ENCODE measurements at places on chromosomes 1 and 21. TPM values are rescaled to one million over a fixed set of nuclear protein-coding genes. Genes with fewer than 3 reads are reported as not detected.
A peak's percentile ranks its signal among the peaks of the same experiment; 100 is the strongest.

- H3K27me3 ChIP-seq: no peaks in the 10 kb centered on the region
- H3K27ac ChIP-seq: no peak overlapping the region
- peaks cover 4% of the 10 kb centered on the region for H3K36me3 ChIP-seq
- no peak for DNase-seq
Observed at GRCh38 chr1:174956976-174957375, 42.8 kb upstream of the CACYBP start.

Gene CELSR2
- total RNA-seq: 6.3 TPM

DNA sequence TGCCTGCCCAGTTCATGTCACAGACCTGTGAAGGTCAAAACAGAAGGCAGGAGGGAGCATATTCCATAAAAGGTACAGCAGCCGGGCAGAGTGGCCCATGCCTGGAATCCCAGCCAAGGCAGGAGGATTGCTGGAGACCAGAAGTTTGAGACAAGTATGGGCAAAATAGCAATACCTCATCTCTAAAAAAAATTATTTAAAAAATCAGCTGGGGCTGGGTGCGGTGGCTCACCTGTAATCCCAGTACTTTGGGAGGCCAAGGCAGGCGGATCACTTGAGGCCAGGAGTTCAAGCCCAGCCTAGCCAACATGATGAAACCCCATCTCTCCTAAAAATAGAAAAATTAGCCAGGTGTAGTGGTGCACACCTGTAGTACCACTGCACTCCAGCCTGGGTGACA lies 64.5 kb downstream of the RUNX3 start:
- H3K27me3 ChIP-seq: peaks cover 9% of the 10 kb centered on the region
- H3K4me1 ChIP-seq: peaks cover 2% of the 10 kb centered on the region
- no peak overlapping the region for H3K27ac ChIP-seq
- no peak for DNase-seq

Gene ZYG11A
- 0.09 TPM for total RNA-seq

Gene PTBP2
- total RNA-seq: 18.2 TPM

DNA sequence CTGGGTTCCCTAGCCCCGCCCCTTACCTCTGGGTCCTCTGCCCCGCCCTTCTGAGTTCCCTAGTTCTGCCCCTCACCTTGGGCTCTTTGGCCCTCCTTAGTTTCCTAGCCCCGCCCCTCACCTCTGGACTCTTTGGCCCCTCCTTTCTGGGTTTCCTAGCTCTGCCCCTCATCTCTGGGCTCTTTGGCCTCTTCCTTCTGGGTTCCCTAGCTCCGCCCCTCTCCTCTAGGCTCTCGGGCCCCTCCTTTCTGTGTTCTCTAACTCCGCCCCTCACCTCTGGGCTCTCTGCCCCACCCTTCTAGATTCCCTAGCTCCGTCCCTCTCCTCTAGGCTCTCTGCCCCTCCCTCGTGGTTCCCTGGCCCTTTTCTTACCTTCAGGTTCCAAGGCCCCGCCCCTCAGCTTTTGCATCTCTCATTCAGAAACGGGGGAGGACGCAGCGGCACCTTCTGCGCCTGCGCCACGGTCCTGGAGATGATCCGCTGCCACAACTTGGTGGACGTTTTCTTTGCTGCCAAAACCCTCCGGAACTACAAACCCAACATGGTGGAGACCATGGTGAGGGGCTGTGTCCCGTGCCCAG lies 88.5 kb downstream of the PTPRU start:
- no peaks in the 10 kb centered on the region for H3K4me1 ChIP-seq
- H3K4me3 ChIP-seq: no peak overlapping the region
- DNase-seq: no peak
- no peak overlapping the region for H3K27ac ChIP-seq
- H3K36me3 ChIP-seq: no peaks in the 10 kb centered on the region

GRCh38 chr1:32801096-32801715 lies 16.0 kb downstream of the YARS1 start:
- peak overlapping the region; percentile 58 for H3K27ac ChIP-seq
- peaks cover 54% of the 10 kb centered on the region for H3K36me3 ChIP-seq
- no peaks in the 10 kb centered on the region for H3K27me3 ChIP-seq
- no peak for DNase-seq

DNA sequence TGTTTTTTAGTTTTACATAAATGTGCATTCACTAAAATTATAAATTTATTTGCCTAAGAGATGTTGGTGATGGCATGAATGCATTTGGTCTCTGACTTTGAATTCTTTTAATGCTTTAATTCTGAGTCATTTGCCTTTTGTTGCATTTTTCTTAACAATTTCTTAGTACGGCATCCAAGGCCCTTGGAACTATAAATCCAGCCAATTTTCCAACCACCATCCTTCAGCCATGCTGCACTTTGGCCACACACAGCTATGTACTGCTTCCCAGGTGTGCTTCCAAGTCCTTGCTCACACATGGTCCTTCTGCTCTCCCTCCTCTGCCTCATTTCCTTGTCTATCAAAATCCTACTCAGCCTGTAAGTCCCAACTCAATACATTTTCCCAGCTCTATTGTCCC lies 161.0 kb downstream of the DHRS3 start:
- peak overlapping the region; percentile 86 for H3K27ac ChIP-seq
- H3K4me3 ChIP-seq: peak overlapping the region; percentile 65
- peaks cover 40% of the 10 kb centered on the region for H3K36me3 ChIP-seq
- no peaks in the 10 kb centered on the region for H3K27me3 ChIP-seq
- no peak for DNase-seq

GRCh38 chr1:85118751-85119150 lies 70.5 kb upstream of the MCOLN3 start:
- peaks cover 6% of the 10 kb centered on the region for H3K27me3 ChIP-seq
- DNase-seq: no peak
- H3K36me3 ChIP-seq: no peaks in the 10 kb centered on the region

DNA sequence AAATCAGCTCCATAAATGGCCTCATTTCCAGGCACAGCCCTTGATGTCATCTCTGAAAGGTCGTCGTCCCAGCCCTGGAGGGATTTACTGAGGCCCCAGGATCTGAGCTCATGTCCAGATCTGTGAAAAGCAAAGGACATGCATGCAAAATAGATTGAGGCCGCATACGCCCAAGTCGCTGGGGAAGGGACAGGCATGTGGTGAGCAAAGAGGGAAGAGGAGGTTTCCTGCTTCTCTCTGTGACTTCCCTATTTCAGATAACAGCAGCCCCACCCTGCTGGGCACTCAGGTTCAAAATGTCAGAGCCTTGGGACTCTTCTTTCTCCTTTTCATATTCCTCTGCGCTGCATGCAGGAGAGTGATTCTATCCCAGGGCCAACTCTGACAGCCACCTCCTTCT lies 197.2 kb downstream of the ADSS2 start:
- H3K36me3 ChIP-seq: no peaks in the 10 kb centered on the region
- peaks cover 5% of the 10 kb centered on the region for H3K27me3 ChIP-seq
- H3K4me1 ChIP-seq: peaks cover 3% of the 10 kb centered on the region
- H3K4me3 ChIP-seq: no peak overlapping the region
- DNase-seq: no peak

DNA sequence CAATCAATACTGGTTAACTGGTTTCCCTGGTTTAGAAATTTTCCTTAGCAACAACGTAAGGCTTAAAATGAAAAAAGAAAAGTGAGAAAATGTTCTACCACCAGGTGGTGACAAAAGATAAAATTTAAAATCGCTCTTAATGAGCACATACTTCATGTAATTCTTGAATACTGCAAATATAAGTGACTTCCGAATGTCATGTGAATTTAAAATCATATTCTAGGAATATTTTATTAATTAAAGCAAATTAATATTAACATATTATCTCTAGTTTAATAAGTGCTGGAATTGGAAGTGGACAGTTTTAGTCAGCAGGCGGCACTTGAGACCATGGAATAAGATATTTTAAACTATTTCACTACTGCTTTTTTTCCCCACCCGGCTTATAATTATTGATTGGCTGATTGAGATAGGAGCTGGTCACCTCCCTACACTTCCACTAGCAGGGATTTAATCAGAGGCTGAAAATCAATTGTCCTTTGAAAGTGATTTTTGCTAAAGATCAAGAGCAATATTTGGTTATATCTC lies 5.0 kb upstream of the ADAMTS1 start:
- no peaks in the 10 kb centered on the region for H3K36me3 ChIP-seq
- H3K27me3 ChIP-seq: peaks cover 45% of the 10 kb centered on the region
- H3K4me3 ChIP-seq: no peak overlapping the region
- no peak for DNase-seq
- H3K4me1 ChIP-seq: peaks cover 17% of the 10 kb centered on the region

- H3K36me3 ChIP-seq: no peaks in the 10 kb centered on the region
- no peak for DNase-seq
- H3K4me1 ChIP-seq: no peaks in the 10 kb centered on the region
Observed at GRCh38 chr1:70941563-70941962, 106.1 kb downstream of the PTGER3 start.

Gene NLRP3
- total RNA-seq: 8.9 TPM

GRCh38 chr1:43300378-43301094 lies at the start of gene TIE1:
Gene TIE1, plus strand, starts transcription at chr1:43300982. Its CDS starts 90 bp downstream, at chr1:43301072.
- DNase-seq: no peak
- H3K4me1 ChIP-seq: peaks cover 16% of the 10 kb centered on the region
- H3K36me3 ChIP-seq: no peaks in the 10 kb centered on the region

Gene NUF2
- total RNA-seq: 50.2 TPM

DNA sequence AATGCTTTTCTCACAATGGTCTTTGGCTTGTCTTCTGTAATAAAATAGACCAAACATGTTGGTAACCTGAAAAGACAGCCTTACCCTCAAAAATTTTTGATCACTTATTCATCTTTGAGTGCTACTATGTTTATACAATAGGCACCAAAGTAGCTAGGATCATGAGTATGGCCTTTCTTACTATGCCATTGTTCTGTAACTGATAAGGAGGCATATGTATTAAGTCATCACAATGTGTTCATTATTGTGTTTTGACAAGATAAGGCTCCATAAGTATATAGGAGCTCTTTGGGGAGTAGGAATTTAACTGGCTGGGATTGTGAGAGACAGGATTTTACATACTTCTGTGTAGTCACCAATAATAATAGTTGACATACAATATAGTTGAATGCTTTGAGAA lies 675 bp downstream of the TMCO2 start:
- no peaks in the 10 kb centered on the region for H3K36me3 ChIP-seq
- H3K27me3 ChIP-seq: no peaks in the 10 kb centered on the region
- DNase-seq: no peak
- peaks cover 18% of the 10 kb centered on the region for H3K4me1 ChIP-seq
- no peak overlapping the region for H3K27ac ChIP-seq

Measured in activated naive CD8-positive, alpha-beta T cell treated with anti-CD3 and anti-CD28 coated beads, Interleukin-2, amount 10 ng/mL, durations not matched to agents 7 days and 5 days (primary cell).